ENCODE measurements at places on chromosomes 2 and 18.

- DNase-seq, result no peak
These were observed 50.7 kb upstream of the APCDD1 start for GRCh38 chr18:10403708-10404107.

- DNase-seq, result no peak
These were observed 33.9 kb upstream of the FHL2 start for GRCh38 chr2:105432749-105433148.

GRCh38 chr2:61634512-61634911 is 96.4 kb upstream of the XPO1 start:
- DNase-seq, result no peak

DNA sequence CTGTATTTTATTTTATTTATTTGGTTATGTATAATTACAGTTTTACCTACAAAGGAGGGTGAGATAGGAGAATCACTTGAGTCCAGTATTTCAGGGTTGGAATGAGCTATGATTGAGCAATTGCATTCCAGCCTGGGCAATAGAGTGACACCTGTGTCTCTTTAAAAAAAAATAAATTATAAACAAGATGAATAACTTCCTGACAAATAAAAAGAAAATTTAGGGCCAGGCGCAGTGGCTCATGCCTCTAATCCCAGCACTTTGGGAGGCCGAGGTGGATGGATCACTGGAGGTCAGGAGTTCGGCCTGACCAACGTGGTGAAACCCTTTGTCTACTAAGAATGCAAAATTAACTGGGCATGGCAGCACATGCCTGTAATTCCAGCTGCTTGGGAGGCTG is 17.3 kb downstream of the MTA3 start:
- no peak for DNase-seq

DNA sequence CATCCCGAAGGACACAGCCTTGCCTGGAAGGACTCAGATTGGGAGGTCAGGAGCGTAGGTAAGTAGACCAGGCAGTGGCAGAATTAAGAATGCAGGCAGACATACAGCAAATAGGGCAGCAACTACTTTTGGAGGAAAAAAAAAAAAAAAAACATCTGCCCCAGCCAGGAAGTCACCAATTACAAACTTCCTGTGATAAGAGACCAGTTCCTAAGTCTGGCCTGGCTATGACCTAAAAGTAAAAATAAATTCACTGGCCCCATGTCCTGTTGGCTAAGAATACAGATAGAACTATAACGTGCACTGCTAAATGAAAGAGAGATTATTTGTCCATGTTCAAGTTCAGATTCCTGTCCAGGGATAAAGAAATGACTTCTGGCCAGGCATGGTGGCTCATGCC is 45.2 kb upstream of the NOSTRIN start:
- no peak for DNase-seq

DNA sequence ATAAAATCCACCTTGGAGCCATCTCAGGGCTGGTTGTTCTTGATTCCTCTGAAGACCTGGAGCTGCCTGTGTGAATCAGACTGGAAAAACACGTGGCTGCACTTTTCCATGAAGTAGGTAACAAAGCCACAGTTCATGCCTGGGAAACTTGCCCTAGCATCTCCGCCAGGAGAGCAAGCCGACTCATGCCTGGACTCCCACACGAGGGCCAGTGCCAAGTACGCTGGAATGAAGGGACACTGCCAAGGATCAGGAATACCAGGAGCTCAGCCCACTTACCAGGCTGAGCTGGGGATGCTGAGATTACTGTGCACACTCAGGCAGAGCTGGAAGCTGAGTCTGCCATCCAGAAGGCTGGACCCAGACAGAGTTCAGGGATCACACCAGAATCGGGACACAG is 10.9 kb upstream of the FHL2 start:
- no peak for DNase-seq

GRCh38 chr2:70514612-70515055 is 39.0 kb downstream of the TGFA start:
- no peak for DNase-seq

DNA sequence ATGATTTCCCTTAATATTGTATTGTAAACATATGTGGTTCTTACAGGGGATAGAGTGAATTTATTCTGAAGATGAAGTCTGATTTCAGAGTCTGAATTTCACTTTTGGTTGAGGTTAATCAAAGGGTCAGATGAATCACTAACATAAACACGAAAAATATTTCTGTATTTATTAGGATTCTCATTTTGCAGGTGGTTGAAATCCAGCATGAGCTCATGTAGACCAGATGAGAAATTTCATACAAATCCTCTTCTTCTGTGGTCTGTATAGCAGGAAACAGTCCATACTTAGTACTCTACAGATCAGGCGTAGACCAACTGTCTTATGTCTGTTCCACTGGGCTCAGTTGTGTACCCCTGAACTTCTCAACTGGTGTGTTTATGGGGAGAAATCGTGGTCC is 157.8 kb downstream of the BABAM2 start:
- DNase-seq, result no peak

DNA sequence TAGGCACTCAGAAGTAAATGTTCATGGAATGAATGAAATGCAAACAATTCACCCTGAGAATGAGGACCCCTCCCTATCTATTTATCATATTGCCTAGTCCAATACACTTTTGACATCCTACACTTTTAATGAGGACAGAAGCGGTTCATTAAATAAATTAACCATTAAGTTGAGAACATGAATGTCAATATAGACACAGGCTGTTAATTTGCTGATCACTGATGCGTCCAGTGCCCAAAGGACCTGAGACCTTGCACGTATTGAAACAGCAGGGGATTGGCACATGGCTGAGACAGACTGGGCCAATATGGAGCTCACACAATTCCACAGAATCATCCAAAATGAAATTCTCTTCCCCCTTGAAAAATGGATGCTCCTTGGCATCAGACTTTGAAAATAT is 430.0 kb downstream of the SLC4A3 start:
- DNase-seq, result no peak

- no peak for DNase-seq
These were observed 17.5 kb upstream of the MAP3K20 start for GRCh38 chr2:173058097-173058496.

GRCh38 chr2:170812710-170813600 is 3.7 kb upstream of the GAD1 start:
- DNase-seq, result peak; percentile 75

DNA sequence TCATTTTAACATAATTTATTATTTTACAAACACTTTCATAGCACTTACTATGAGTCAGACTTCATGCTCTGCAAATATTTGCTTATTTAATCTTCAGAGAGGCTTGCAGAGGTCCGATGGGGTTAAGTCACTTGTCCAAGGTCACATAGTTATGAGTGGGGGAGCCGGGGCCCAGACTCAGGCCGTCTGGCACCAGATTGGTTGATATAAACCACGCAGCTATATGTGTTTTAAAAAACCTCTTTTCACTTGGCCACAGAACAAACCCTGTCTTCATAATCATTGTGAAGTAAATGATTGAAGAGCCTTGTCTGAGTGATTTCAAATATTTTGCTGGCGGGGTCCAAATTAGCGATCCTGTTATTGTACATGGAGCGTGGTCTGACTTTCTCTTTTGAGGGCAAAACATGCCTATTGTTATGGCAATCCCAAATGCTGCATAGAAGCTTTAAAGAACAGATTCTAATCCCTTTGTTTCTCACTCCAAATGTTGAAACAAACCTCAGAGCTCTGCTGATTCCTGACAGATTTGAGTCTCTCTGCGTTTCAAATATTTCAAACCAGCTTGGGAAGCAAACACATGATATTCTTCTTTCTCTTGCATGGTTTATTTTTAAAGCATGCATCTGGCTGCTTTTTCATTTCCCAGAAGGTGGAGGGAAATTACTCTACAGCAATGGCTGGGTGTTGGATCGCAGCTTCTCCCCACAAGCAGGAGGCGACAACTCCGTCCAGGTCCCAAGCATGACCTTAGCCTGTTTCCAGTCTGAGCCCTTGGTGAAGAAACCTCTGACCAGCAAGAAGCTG is 142.4 kb downstream of the DDX1 start:
- no peak for DNase-seq

GRCh38 chr2:214747992-214748391 is 61.5 kb downstream of the BARD1 start:
- DNase-seq, result no peak

- no peak for DNase-seq
These were observed 1.0 kb downstream of the PLEKHB2 start for GRCh38 chr2:131105950-131106801.

GRCh38 chr2:119475225-119475856 is 43.7 kb downstream of the TMEM37 start:
- no peak for DNase-seq

GRCh38 chr18:63255435-63255834 is 64.1 kb downstream of the BCL2 start:
- DNase-seq, result no peak

GRCh38 chr18:72458271-72458670 is 85.9 kb downstream of the CBLN2 start:
- DNase-seq, result no peak

- peak; percentile 75 for DNase-seq
These were observed 597.5 kb downstream of the SLC4A3 start for GRCh38 chr2:220224691-220225543.

- no peak for DNase-seq
These were observed 1.4 kb downstream of the SOX11 start for GRCh38 chr2:5693287-5694201.

GRCh38 chr18:78658531-78658930 is 321.1 kb upstream of the SALL3 start:
- DNase-seq, result no peak

DNA sequence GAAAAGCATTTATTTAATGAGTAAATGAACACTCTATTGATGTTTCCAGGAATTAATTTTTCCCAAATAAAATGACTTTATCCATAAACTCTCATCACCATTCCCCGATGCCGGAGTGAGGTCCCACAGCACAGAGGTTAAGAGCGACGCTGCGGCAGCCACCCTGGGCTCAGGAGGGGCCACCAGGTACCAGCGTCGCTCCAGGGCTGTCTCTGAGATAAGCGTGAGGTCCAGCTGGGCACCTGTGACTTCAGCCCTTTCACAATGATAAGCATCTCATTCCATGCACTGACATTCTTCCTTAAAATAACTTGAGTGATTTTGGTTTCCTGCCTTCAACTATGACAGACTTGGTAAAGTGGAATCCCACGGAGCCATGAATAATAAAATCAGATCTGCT is 182.1 kb downstream of the TWIST2 start:
- no peak for DNase-seq

DNA sequence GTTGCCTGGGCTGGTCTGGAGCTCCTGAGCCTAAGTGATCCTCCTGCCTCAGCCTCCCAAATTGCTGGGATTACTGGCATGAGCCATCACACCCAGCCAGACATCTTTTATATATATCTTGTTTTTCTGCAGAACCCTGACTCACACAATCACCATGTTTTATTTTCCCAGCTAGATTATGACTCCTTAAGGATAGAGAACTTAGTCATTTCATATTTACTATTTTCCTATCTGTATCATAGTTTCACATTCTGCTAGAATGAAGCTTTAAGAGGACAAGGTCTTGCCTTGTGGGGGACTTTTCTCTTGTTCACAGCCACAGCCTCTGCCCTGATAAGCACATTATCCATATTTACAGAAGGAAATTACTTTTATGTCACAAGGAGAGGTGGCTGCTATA is 73.9 kb downstream of the LBH start:
- no peak for DNase-seq

DNA sequence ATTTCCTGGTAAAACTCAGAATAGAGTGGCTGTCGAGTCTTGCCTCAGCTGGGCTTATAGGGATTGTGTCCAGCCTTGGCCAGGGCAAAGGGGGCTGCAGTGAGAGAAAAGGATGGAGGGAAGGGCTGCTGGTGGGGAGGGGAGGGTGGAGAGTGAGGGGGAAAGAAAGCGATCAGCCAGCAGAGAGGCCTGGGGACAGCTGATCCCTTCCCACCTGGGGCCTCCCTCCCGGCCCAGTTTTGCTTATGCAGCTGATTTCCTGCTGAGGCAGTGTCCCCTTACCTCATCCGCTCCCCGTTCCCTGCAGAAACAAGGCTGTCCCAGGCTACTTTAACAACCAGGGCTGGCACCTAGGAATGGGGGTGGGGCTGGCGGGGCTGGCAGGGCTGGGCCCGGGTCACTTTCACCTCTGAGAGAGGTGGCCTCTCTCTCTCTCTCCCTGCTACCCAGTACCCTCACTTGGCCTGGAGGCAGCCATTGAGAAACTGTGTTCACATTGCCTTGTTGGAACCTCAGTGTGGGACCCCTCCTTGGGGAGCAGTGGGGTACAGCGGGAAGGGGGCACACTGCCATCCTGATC is 12.2 kb upstream of the GMPPA start:
- DNase-seq, result no peak

DNA sequence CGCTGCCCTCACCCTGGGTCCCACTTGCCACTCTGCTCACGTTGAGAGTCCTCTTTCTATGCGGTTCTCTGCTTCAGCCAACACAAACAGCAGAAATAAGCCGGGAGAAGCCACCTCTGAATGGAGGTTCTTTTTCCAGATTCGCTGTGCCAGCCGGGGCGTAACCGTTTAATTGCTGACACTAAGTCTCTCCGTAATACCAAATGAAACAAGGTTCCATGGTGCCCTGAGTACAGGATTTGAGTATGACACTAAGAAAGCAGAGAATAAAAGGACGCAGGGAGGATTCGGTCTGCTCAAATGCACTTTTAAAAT is 37.6 kb downstream of the CTIF start:
- DNase-seq, result no peak

- DNase-seq, result no peak
These were observed 17.4 kb downstream of the RUFY4 start for GRCh38 chr2:218086478-218086877.

DNA sequence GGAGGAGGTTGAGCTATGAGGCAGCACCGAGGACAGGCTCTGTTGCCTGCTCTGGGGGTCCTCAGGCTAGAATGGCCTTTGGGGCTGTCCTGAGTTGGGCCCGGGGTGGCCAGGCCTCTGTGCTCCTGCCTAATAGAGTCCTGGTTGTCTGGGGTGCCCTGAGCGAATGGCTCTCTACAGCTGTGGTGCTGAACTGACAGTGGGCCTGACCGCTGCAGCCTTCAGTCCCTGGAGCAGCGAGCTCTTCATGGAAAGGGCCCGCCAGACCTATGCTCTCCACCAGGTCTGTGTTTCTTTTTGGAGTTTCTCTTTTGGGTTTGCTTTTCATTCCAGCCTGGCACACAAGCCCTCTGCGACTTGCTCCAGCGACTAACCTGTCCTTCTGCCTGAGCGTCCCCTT is 679.0 kb upstream of the RAB6C start:
- no peak for DNase-seq

GRCh38 chr2:174461221-174461620 is 25.6 kb downstream of the GPR155 start:
- no peak for DNase-seq

DNA sequence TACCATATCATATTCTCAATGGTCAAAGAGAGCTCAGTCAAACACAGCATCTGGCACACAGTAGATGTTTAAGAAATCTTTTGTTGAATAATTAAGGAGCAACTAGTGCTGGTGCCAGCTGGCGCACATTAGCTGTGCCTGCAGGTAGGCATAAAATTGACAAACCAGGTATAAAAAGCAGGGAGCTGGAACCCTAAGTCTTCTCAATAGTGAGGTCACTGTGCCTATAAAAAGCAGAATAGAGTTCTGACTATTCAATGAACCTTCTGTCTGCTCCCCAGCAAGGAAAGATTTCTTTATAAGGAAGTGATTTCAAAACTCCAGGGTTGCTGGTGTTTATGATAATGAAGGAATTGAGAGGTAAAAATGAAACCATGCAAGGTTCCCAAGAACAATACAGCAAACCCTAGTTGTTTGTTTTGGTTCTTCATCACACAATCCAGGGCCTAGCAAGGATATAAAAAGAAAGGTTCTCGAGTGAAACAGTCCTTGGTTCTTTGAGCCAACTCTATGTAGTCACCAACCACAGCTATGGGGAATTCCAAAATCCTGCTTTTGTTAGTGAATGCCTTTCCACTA is 76.1 kb downstream of the THADA start:
- DNase-seq, result peak; percentile 69

- no peak for DNase-seq
These were observed 92.3 kb upstream of the ALPP start for GRCh38 chr2:232286001-232286868.

All from fibroblast of skin of left biceps (primary cell).